Stimulated activated CD4-positive, alpha-beta T cell treated with anti-CD3 and anti-CD28 coated beads, Interleukin-12 subunit alpha, Interleukin-12 subunit beta, amount 100 ng/mL, for 24 hours (primary cell): ENCODE measurements at places on chromosomes 12 and 14.
A peak's percentile ranks its signal among the peaks of the same experiment; 100 is the strongest.

DNA sequence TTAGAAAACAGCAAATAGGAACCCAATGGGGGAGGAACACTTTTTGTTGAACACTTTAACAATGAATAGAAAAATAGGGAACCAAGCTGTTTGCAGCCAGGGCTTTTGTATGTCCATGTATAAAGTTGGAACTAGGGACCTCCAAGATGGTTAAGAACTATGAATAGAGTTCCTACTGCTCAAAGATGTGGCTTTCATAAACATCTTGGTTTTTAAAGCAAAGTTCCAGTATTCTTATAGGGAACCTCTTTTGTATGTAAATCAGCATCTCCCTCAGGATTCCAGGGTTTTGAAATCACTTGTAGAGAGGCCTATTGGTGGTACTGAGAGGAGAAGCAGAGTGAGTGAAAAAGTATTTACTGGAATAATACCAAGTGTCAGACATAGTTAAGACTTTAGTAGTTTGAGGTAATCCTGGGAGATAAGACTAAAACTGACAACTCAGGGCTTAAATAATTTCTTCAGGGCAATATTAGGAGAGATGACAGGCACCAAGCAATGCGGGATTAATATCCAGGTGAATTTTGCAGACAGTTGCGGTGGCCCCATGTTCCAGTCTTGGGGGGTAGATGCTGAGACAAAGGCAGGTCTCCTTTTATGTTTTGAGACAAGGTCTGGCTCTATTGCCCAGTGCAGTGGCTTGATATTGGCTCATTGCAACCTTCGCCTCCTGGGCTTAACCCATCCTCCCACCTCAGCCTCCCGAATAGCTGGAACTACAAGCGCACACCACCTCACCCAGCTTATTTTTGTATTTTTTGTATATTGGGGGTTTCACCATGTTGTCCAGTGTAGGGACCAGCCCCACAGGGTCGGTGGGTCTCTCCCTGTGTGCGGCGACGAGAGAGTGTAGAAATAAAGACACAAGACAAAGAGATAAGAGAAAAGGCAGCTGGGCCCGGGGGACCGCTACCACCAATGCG is 10.4 kb upstream of the EID3 start:
- DNase-seq = no peak

GRCh38 chr12:94875525-94875924 is 128.0 kb downstream of the NDUFA12 start:
- DNase-seq = no peak

DNA sequence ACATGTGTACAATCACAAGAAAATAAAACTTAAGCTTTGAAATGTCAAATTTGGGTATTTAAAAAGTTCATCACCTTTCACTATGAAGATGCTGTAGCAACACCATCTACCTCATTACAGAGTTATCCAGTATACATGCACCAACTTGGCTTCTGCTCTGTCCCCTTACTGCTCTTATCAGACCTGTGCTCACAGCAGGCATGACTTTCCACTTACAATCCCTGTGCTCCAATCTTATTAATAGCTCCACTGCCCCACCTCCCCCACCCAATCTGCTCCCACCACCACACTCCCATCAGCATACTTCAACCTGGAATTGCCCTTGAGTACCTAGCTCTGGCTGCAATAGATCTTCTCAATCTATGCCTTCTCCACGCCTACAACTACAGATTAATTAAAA is 13.3 kb downstream of the GALC start:
- DNase-seq = no peak

GRCh38 chr12:26172013-26172412 is 23.4 kb upstream of the SSPN start:
- no peak for DNase-seq

DNA sequence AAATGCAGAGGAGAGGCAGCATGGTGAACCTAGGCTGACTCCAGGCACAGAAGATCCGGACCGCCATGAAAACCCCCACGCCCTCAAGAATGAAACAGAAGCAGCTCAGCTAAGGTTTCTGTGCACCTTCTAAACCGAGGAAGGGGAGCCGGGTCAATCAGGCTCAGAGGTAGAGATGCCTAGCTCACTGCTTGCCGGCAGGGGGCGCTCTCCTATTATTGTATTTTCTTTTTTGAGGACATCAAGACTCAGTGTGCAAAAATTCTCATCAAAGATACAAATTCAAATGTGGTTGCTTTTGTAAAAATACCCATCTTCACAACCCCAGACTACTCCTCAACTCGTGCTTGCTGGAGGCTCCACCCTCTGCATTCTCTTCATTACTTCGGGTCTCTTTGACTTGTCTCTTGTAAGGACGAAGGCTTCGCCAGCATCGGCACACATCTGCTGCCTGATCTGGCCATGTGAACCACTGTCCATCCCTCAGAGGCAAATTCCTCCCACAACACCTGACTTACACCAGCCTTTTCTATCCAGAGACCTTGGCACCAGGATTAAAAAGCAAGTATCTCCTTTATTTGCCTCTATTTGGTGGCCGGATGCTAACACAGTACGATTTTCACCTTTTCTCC is 33.4 kb upstream of the RNASE3 start:
- DNase-seq = peak; percentile 41

DNA sequence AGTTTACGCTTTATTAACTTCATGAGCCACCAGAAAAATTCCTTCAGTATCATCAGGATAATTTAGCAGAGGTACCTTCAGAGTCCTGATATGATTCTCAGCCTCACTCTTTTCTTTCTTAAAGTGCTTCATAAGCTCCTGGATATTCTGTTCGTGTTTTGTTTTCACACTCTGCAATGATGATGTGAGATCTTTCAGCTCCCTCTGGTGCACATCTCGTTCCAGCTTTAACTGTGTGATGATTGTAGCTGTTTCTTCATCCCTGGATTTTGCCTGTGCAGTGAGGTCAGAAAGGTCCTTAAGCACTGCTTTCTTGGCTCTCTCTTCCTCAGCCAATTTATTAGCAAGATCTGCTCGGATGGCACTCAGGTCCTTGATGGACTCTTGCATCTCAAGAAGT is 156.7 kb downstream of the CEP128 start:
- no peak for DNase-seq

- no peak for DNase-seq
Observed at GRCh38 chr12:5437182-5437583, 5.3 kb downstream of the NTF3 start.

DNA sequence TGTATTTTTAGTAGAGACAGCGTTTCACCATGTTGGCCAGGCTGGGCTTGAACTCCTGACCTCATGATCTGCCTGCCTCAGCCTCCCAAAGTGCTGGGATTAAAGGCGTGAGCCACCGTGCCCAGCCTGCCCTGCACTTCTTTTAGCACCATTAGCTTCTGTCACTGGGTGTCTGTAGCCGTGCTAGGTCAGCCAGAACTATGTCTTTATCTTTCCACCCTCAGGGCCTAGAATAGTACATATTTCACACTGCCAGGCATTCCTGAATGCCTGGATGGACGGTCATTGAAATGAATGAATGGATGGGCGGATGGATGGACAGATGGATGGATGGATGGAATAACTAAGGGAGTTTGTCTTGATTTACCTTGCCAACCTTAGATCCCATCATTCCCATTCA is 33.7 kb downstream of the FBXL14 start:
- DNase-seq = no peak

DNA sequence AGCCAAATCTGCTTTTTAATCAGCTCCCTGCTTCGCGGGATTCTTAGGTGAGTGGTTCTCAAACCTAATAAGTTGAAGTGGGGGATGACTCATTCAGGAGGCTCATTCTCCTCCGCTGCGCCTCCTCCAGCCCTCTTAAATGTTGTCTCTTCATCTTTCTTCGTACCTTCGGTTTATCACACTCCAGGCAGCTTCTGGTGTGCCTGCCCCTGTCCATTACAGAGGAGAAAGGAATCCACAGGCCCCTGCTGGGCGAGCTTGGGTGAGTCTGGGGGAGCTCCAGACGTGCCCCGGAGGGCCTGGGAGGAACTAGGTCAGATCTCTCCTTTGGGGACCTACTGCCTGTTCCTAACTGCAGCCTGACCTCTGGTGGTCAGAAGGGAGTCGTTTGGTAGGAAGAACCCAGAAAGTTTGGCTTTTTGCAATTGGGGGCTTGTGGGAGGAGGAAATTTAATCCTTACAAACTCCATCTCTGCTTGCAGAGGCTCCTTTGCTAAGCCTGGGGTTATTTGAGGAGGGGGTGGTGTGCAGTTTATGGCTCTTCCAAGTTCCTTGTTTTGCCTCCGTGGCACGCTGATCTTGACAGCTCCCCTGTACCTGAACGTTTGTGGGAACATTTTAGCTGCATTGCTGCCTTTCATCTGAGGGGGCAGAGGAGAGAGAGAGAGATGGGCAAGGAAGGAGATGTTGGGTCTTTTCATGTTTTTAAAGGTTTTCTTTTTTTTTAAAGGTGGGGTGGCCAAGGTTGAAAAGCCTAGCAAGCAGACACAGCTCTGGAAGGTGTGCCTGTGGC is 84.1 kb upstream of the GNG2 start:
- DNase-seq = peak; percentile 14
